Stimulated activated naive CD4-positive, alpha-beta T cell (primary cell): ENCODE measurements at places on chromosomes 11 and 22.

DNA sequence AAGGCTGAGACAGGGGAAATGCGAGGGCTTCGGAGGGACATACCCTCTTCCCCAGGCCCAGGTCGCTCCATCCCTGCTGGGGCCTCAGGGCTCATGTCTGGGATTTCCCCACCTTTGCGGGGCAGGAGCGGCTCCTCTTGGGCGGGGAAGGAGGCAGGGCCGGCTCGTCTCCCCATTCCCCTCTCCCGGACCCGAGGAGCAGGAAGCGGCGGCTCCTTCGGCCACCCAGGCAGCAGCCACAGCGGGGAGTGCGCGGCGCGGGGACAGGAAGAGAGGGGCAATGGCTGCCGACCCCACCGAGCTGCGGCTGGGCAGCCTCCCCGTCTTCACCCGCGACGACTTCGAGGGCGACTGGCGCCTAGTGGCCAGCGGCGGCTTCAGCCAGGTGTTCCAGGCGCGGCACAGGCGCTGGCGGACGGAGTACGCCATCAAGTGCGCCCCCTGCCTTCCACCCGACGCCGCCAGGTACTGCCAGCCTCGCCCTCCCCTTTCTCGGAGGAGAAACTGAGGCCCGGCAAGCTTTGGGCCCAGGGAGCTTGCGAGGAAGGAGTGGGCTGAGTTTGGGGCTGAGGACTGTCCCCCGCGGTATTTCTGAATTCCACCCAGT is at the start of gene ANKK1:
Gene ANKK1 (plus strand): TSS at position 175 of the 607 bp plus-strand sequence. CDS start 106 bp downstream, at position 281.
- no peak for DNase-seq

- DNase-seq, result no peak
Observed at GRCh38 chr11:87022254-87022653, 15.5 kb upstream of the TMEM135 start.

DNA sequence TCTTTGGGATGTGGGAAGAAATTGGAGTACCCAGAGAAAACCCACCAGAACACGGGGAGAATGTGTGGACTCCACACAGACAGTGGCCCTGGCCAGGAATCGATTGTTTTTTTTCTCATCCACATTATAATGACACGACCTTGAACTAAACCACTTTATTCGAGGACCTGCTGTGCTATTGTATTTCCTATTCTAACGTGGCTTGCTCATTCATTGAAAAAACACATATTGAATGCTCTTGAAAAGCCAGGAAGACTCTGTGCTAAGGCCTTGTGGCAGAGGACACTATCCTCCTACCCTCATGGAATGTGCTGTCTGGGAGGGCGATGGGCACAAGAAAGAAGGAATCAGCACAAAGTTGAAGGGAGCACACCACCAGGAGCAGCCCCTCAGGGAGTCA is 9.1 kb upstream of the SREBF2 start:
- DNase-seq, result no peak

DNA sequence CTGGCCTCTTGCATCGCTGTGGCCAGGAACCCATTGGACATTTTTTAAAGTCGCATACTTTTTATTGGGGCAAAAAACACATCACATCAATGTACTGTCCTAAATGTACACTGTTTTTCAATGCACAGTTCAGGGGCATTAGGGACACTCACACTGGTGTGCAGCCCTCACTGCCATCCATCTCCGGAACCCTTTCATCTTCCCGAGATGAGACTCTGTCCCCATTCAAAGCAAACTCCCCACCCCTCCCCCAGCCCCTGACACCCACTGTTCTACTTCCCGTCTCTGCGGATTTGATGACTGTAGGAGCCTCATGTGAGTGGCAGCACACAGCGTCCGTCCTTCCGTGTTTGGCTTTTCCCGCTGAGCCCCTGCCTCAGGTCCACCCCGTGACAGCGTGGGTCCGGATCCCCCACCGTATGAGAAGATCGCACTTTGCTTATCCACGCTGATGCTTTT is 41.8 kb upstream of the TH start:
- no peak for DNase-seq

GRCh38 chr11:112225753-112226061 is 521 bp upstream of the PTS start:
- DNase-seq, result no peak

GRCh38 chr22:30000566-30000965 is 79.7 kb upstream of the HORMAD2 start:
- no peak for DNase-seq

DNA sequence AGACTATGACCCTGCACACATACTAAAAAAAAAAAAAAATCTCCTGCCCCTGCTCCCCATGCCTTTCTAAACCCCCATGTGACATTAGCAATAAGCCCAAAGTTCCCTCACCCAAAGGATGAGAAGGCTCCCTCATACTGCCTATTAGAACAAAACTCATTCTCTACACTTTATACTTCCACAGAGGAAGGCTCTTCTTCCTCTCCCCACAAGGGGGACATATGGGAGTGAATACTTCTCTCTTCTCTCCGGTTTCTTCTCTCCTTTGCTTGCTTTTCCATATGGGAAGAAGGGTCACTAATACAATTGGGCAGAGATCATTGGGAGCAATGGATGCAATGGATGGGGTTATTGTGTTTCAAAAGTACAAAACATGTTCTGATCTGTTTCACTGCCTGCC is 3.3 kb downstream of the OR52L1 start:
- DNase-seq, result no peak

DNA sequence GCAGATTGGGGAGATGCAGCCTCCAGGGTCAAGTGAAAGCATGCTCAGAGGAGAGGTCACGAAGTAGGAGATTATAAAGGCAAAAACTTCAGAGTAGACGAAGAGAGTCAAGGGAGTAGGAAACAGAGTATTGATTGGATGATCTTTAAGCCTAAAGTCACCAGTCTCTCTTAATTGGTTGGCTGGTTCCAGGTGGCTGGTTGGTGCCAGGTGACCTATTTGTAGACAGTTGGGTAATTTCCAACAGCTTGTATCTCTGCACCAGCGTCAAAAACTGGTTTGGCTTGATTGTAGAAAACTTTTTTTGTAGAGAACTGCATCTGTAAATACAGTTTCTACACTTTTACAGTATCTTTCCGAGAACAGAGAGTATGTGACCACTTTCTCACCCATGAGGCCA is 75.7 kb upstream of the CCDC90B start:
- no peak for DNase-seq

DNA sequence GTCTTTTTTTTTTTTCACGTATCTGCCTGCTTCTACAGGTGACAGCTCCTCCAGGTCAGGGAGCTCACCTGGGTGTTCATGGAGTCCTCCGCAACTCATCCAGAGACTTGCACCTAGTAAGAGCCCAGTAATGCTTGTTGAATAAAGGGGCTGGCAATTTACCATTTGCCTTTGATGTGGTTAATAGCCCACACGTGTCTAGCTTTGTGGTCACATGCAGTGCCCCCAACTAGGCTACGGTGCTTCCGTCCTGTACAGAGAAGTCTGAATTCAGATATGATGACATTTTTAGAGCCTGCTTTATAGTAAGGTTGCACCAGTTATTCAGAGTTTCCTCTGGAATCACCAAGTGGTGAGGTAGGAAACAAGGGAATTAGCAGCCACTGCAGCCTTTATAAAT is 199.4 kb upstream of the MTMR2 start:
- DNase-seq, result no peak

DNA sequence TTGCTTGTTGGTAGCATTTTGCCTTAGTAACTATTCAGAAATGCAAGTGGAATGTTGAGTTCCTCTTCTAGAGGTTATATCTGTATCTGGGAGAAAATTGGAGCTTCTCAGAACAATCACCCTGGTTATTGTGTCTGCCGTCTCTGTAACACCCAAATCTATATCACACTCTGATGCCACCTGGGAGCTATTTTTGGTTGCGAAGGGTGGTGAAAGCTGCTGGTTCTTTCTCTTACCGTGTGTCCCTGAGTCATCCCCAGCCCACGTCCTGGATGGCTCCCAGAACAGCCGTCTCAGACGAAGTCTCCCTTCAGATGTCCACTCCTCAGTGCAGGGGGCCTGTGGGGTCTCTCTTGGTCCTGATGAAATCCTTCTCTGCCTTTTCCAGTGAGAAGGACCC is 83.5 kb downstream of the C22orf31 start:
- no peak for DNase-seq

DNA sequence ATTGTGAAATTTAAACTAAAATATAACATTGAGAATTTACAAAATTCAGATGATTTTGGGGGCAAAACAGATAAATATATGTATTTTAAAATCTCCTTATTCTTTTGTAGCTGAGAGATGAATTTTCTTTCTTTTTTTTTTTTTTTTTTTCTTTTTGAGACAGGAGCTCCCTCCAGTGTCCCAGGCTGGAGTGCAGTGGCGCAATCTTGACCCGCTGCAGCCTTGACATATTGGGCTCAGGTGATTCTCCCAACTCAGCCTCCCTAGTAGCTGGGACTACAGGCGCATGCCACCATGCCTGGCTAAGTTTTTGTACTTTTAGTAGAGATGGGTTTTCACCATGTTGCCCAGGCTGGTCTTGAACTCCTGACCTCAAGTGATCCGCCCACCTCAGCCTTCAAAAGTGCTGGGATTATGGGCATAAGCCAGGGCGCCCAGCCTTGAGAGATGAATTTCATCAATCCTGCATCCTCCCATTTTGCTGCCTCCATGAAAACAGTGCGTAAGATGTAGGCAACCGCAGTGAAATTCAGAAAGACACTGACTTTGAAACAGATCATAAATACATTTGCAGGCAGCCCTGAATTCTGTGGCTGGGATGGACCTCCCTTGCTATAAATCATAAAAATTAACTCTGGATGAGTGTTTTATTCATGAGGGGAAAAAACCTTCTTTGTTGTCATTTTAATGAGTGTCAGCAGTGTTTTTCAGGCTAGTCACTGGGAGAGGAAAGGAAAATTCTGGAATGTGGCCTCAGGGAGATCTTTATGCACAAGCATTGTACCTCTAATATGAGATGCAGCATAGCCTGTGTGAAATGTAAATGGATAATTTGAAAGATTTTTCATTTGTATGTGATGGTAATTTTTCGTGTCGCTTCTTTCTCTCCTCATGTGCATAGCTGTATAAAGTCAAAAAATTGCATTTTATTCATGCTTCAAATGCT is 14.4 kb downstream of the ELMOD1 start:
- no peak for DNase-seq

- DNase-seq, result peak; percentile 55
Observed at GRCh38 chr22:38114484-38115398, 4.3 kb upstream of the BAIAP2L2 start.

GRCh38 chr11:126313826-126314225 is 10.0 kb downstream of the DCPS start:
- DNase-seq, result no peak

DNA sequence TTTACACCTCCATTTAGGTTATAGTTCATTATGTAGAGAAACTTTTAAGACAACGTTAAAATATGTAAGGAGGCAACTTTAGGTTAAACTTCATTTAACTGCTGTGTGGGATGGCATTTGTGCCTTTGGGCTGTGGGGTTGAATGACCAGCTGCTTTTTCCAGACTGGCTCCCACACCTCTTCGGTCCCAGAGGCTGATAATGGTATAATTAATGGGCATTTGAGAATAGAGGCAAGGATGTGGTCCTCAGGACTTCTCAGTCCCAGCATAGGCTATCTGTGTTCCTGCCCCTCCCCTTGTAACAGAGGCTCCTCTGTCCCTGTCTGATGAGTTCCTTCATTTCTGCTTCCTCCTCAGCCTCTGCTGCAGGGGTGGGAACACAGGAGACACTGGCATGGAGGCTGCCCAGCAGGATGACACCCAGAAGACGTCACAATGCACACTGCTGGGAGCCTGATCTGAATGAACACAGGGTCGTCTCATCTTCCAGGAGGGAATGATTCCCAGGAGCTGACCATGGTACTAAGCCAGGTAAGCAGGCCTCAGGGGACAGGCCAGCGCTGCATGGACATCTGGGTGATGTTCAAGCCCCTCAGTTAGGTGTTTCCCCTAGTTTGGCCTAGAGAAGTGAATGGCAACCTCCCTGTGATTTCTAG is 17.1 kb upstream of the GNAZ start:
- no peak for DNase-seq

GRCh38 chr11:33959855-33960400 is 68.1 kb upstream of the LMO2 start:
- DNase-seq, result no peak

DNA sequence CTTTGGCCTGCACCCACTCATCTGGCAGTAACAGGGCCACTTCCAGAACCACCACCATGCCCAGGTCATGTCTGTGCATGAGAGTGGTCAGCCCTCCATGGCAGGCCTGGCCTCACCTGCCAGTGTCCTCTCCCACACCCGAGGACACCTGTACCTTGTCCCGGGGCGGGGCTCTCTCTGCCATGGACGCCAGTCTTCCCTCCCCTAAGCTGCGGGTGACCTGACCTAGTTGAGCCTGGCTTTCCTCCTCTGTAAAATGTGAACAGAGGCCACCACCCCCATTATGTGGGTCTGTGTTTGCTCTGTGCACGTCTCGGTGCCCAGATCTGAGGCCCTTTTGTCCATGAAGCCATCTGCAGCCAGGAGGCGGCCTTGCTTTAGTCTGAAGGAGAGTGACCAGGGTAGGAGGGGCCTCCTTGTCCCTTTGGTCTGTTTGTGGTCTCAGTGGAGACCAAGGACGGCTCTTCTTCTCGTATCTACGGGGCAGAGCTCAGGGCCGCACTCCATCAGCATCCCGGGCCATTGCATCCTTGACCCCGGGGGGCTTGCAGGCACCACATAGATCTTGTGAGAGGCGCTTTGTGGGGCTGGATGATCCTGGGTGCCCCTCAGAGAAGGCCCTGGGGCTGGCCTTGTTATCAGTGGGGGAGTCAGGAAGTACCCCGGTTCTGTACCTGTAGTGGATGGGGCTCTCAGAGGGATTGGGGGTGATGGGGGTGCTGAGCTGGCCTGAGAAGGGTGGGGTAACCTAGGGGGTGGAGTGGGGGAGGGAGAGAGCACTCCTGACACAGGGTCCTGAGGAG is 121.6 kb downstream of the KCNQ1 start:
- no peak for DNase-seq

DNA sequence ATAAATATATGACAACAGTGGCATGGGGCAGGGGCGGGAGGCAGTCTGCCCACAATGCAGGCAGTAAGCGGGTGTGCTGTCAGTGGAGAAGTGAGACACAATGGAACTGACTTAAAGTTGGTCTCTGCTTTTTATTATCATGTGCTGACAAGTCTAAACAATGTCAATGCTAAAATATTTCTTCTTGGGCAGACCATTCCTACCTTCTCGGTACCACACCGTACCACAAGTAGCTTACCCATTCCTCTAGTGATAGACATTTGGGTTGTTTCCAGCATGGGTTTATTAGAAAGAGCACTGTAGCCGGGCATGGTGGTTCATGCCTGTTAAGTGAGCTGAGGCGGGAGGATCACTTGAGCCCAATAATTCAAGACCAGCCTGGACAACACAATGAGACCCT is 2.6 kb upstream of the CHADL start:
- no peak for DNase-seq

DNA sequence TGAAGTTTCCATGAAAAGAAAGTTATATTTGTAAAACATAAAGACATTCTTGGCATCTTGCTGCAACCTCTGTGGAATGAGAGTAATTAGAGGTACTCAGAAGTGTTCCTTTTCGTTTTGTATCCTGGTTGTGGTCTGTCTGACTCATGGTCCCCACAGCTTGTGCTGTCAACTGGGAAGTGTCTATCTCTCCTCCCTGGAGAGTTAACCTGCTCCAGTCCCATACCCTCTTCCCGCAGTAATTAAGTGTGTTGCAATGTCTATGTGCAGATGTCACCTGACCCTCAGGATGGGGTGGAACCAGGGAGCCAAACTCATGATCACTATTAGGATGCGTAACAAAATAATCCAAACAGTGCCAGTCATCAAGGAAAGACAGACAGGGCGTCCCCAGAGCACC is 23.0 kb upstream of the ZDHHC13 start:
- DNase-seq, result no peak

- no peak for DNase-seq
Observed at GRCh38 chr11:43542750-43543712, 137.5 kb upstream of the HSD17B12 start.

- no peak for DNase-seq
Observed at GRCh38 chr11:13595166-13595565, 73.3 kb upstream of the FAR1 start.
